Fibroblast of skin of left biceps (primary cell): ENCODE measurements at places on chromosomes 16 and 17.

DNA sequence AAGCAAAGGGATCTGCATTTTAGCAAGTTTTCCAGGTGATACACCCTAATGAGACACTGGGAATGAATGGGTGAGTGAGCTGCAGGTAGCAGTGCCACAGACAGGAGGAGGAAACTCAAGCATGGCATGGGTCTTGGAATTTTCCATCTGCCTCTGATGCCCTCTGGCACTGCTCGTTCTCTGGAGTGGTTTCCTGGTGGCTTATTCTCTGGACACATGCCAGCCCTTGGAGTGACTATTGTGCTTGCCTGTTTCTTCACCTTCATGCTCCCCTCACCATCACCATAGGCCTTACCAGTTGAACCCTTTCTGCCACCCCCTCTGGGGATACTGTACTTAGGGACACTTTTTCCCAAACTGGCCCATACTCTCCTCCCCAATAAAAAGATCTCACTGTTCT lies 1.6 kb downstream of the COASY start:
- no peak for DNase-seq

GRCh38 chr16:63925221-63925620 lies 1196.6 kb downstream of the CDH11 start:
- DNase-seq, result no peak

DNA sequence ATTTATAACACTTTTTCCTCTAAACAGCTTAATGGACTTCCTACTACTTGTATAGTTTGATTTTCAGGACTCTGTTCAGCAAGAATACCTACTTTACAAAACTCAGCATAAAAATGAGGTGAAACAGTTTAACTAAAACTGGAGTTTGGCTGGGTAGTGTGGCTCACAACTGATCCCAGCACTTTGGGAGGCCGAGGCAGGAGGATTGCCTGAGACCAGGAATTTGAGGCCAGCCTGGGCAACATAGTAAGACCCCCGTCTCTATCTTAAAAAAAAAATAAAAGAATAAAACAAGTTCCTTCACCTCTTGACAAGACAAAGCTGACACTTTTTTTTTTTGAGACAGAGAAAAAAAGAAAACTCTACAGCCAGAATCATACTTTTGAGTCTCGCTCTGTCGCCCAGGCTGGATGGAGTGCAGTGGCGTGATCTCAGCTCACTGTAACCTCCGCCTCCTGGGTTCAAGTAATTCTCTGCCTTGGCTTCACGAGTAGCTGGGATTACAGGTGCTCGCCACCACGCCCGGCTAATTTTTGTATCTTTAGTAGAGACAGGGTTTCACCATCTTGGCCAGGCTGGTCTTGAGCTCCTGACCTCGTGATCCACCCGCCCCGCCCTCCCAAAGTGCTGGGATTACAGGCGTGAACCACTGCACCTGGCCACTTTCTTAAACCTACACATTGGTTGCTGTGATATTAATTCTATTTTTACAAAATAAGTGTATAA lies 2.6 kb downstream of the PDF start:
- DNase-seq, result no peak

DNA sequence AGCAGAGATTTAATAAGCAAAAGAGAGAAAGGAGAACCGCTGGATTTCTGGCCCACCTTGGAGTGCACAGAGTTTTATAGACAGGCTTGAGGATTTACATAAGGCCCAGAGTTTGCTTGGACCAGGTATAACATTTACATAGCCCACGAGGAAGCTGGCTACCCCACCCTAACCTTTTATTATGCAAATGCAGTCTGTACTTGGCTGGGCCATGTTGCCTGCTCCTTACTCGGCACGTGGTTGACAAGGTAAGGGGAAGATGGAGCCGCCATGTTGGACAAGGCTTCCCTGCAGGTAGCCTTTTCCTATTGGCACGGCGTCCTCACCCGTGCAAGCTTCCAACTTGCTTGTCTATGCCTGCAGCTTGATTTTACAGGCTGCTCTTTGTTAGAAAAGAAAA lies 35.2 kb upstream of the HS3ST3A1 start:
- DNase-seq, result no peak

GRCh38 chr16:86048221-86048620 lies 149.3 kb downstream of the IRF8 start:
- DNase-seq, result no peak

DNA sequence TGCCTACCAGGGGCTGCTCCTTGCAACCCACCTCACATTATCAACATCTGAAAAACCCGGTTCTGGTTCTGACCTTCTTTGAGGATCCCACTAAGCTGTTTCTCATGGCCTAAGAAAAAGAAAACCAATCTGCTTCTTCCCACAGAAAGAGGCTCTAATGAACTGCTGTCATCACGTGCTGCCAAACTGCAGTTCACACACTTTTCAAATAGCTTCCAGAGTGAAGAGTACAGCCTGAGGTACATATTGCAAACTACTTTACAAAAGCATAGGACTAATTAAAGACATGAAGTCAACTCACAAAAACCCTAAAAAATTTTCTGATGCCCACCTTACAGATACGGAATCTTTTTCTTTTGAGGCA lies 36.7 kb downstream of the SMG6 start:
- no peak for DNase-seq

GRCh38 chr17:45436161-45436560 lies 3.5 kb upstream of the ARHGAP27 start:
- DNase-seq, result no peak

DNA sequence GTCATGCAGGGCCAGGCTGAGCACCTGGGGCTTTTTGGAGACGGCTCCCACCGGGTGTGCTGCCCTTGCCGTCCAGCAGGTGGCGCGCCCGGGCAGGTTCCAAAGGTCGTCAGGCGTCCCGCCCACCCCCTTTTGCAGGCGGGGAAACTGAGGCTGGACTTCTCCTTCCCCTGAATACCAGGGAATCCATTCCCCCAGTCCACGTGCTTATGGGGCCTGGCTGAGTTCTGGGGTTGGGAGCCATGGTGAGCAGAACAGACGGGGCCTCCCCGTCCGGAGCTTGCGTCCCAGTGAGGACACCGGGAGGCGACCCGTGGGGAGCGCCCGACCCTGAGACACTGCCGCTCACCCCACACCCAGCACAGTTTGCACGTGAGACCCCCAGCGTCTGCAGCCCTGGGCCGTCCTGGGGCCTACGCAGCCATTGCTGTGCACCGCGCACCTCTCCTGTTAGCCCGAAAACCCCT lies 51.8 kb upstream of the JPH3 start:
- no peak for DNase-seq
